Stromal cell of bone marrow (primary cell): ENCODE measurements at places on chromosomes 2 and 18.
A peak's percentile ranks its signal among the peaks of the same experiment; 100 is the strongest.

GRCh38 chr18:21896732-21897336 lies 156.2 kb downstream of the MIB1 start:
- no peak for DNase-seq

DNA sequence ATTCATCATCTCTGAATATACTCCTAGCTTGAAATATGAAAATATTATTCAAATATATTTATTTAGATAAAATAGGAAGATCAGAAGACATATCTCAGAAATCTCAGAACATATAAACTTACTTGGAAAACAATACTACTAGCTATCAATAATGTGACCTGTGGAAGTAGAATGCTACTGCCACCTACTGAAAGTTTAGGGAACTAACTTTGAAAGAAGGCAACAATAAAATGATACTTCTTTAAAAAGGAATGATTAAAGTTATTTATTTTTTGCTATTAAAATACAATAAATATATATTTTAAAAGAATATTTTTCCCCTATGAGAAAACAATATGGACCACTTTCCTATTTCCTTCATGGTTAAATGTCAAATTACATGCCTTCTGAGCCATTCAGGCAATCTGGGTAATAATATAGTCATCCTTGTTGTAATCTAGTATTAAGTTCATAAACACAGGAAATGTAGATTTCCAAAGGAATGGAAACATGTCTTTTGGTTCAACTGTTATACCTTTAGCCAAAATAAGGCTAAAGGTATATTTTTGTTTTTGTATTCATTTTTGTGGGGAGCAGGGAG lies 26.0 kb downstream of the ACADL start:
- peak; percentile 17 for DNase-seq

DNA sequence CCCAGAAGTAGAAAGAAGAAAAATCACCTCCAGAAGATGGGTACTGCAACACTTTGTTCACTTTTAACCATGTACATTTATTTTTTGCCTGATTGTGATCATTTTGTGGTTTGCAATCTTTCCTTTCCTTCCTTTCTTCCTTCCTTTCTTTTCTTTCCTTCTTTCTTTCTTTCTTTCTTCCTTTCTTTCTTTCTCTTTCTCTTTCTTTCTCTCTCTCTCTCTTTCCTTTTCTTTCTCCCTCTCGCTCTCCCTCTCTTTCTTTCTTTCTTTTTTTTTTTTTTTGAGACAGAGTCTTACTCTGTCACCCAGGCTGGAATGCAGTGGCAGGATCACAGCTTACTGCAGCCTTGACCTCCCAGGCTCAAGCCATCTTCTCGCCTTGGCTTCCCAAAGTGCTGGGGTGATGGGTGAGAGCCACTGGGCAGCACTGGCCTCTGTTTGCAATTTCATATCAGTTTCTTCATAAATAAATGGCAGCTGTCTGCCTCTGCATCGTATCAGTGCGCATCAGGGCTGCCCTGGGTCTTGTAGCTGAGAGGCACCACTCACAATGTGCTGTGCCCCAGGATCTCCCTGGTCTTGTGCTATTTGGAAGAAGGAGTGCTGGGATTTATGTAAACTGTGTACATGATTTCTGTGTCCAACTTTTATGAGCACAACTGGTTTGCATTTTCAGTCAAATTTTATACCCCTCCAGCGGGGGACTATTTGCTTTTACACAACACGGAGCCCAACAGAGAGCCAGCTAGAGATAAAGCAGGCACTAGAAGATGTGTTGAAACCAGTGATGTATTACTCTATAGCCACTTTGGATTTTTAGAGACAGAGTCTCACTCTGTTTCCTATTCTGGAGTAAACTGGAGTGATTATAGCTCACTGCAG lies 6.9 kb upstream of the LIMS2 start:
- DNase-seq, result no peak

GRCh38 chr2:96409081-96409819 lies 73.7 kb downstream of the NCAPH start:
- DNase-seq, result no peak

GRCh38 chr2:187874786-187875185 lies 320.6 kb upstream of the TFPI start:
- DNase-seq, result no peak

GRCh38 chr18:12408247-12408869 lies 629 bp downstream of the PRELID3A start:
- no peak for DNase-seq

DNA sequence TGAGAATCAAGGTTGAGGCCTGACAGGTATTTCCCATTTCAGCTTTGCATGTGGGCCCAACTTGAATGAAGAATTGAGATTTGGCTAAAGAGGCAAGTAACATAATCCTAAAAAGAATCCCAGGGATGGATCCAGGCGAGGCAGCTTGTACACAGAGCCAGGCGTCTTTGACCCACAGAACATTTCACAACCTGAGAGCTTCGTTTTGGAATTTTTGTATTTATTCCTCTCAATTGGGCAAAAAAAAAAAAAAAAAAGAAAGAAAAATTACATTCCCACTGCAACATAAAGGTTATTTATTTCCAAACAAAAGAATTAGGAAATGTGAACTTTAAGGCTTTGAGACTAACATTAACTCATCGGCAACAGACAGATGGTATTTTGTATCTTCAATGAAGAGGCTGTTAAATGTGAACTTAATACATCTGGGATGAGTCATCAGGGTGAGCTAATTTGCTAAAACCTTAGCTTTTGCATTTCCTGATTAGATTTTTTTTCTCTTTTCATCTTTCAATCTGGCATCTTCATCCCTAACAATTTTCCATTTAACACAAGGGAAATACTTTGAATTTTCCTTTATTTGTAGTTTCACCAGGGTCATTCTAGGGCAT lies 478.5 kb upstream of the TNP1 start:
- no peak for DNase-seq

DNA sequence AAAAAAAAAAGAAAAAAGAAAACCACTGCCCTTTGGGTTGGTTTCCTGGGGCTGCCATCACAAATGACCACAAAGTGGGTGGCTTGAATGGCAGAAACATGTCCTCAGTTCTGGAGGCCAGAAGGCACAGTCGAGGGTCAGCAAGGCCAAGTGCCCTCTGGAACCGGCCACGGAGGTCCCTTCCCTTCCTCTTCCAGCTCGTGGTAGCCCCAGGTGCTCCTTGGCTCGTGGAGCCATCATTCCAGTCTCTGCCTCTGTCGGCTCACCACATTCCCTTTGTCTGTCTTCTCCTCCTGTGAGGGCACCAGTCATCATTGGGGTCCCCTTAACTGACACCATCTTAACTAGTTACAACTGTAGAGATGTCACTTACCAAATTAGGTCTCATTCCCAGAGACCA lies 8.5 kb upstream of the NFATC1 start:
- no peak for DNase-seq

DNA sequence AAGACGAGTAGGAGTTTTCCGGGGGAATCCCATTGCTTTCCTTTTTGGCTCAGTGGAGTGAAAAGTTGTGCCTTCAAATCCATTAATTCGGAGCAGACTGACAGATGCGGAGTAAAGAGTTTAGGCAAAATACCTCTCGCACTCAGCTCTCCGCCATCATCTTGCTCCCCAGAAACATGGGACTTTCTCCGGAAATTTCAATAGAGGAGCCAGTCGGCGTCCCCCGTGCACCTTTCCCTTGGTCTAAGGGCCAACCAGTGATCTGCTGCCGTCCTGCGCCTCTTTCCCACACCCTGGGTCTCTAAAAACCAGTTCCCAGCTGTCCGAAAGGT lies 318 bp downstream of the TYW5 start:
- no peak for DNase-seq

DNA sequence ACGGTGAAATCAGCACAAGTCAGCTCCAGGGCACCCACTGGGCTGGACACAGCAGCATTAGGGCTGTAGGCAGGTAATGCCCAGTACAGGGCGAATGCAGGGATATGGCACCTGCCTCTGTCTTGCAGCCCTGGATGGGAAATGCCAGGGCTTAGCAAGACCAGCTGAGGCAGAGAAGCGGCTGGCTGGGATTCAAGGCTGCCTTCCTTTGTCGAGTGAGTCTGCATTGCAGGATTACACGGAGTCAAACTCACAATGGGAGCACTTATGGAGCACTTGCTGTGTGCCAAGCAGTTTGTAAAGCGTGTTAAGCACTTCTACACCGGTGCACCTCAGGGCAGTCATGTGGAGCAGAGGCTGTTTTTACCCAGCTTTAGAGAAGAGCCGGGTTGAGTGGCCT lies 87.3 kb upstream of the HDAC4 start:
- DNase-seq, result no peak

DNA sequence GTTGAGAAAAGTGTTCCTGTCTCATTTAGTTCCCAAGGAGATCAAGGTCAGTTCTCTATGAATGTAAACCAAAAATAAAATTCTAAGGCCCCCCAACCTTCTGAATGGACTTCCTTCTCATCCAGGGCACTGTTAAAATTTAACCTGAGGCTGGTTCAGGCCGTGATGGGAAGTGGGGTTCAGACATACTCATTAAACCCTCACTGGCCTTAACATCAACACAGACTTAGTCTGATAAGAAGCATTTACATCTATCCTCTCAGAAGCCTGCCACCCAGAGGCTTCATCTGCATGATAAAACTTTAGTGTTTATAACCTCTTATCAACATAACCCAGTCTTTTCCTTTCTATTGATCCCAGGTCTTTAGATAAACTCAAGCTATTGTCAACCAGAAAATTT lies 22.4 kb downstream of the ITSN2 start:
- no peak for DNase-seq

DNA sequence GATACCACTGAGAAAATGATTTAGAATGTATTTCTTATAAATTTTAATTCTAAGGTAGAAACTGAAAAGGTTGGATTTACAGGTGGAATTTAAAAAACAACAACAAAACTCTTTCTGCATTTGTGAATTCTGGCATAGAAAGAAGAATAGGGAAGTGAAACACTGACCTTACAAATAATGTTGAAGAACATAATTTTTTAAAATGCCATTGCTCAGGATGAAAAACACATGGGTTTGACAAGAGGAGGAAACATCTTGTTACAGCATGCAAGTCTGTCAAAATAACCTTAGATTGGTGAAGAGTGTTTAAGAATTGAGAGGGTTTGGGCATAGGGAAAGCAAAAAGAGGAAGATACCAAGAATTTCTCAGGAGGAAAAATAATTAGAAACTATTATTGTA lies 184.3 kb downstream of the UBE2E3 start:
- DNase-seq, result no peak

- no peak for DNase-seq
These were observed 69.4 kb upstream of the ZNF397 start for GRCh38 chr18:35171315-35171987.

- DNase-seq, result no peak
These were observed 416.8 kb upstream of the SLC14A2 start for GRCh38 chr18:45198526-45198925.

DNA sequence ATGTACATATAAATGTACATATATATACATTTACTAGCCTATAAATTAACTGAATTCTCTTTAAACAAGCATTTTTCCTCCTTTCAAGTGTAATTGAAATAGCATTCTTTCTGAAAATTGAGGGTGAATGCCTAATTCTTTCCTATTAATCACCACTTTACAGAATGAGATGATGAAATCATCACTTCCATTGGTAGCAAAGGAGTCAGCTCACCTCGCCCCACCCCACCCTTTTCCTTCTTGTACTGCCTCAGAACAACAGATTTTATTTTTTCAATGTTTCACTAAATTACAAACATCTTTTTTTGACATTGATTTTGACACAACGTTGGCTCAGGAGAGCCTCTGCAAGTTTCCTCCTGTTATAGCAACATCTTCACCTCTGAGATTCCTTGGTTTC lies 181.9 kb upstream of the CDH7 start:
- no peak for DNase-seq

GRCh38 chr2:241179899-241180298 lies 8.6 kb upstream of the ANO7 start:
- DNase-seq, result no peak

GRCh38 chr18:79801217-79801616 lies 3.5 kb downstream of the KCNG2 start:
- no peak for DNase-seq

DNA sequence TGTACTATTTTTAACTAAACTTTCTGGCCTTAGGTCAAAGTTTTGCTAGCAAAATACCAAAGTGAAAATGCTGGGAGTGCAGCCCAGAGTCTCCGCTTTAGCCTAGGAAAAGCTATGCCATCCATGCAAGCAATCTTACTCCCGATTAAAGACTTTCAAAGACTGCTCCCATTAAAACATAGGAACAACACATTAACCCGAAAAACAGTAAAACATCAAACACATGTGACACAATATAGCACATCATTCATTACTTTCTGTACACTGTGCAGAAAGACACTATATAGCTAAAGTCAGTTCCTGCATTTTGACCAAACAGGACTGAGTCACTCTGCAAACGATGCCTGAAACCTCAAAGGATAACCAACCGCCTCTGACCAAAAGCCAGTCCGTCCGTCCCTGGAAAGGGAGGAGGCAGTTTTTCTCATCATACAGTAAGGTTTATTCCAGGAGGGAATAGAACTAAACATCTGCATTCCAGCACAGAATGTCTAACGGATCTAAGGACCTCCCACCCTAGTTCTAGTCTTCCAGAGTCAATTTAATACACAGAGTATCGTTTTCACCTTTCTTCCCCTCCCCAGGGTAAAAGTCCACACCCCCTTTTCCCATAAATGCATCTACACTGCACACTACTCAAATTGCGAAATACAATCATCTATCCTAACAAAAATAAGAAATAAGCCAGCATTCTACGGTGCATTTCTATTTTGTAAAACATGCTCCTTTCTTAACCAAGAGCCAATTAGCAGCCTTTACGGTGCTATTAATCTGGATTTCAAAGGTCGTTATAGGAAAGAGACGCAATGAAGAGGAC lies 1.7 kb downstream of the ROCK2 start:
- DNase-seq, result peak; percentile 73

DNA sequence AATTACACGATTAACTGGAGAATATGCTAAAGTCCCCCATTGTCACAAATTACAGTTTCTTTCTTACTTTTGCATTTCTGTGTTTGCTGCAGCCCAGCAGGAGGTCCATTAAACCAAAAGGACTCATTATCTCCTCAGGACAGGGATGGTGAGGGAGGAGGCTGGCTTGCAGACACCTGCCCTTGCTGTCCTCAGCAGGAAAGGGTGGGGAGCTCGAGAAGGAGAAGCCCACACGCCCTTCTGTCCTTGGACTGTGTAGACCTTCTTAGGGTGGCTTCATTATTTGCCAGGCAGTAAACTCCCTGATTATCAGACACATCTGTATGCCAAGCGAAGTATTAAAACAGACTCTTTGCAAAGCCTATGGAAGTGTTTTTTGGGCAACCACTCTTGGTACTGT lies 196.0 kb downstream of the LDLRAD4 start:
- no peak for DNase-seq

GRCh38 chr2:203869223-203870042 lies 1.9 kb downstream of the CTLA4 start:
- DNase-seq, result no peak

DNA sequence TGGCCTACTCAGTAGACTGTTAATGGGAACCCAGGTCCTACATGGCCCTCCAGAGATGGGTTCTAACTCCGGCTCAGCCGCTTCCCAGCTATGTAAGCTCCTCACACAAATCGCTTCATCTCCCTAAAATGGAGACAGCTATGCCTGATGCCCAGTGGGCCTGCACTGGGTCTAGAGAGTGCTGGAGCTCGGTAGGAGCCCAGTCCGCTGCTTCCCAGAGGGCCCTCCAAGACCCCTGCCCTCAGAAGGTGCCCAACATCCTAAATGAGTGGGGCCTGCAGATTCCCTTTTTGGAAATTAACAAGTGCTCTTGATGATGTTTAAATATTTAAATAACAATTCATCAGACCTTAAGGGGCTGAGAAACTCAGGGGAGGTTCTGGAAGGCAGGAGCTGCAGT lies 47.1 kb downstream of the HS1BP3 start:
- no peak for DNase-seq
